ENCODE measurements at places on chromosomes 13 and 19. TPM values are rescaled to one million over a fixed set of nuclear protein-coding genes. Genes with fewer than 3 reads are reported as not detected.
A peak's percentile ranks its signal among the peaks of the same experiment; 100 is the strongest.

GRCh38 chr13:29648760-29649159 lies 53.3 kb upstream of the SLC7A1 start:
- no peak for DNase-seq

- DNase-seq = no peak
These were observed 40.5 kb upstream of the GAS6 start for GRCh38 chr13:113904411-113904810.

GRCh38 chr13:46059405-46059804 lies 6.9 kb upstream of the ZC3H13 start:
- DNase-seq = no peak

GRCh38 chr13:23656637-23657371 lies 86.6 kb downstream of the TNFRSF19 start:
- no peak for DNase-seq

DNA sequence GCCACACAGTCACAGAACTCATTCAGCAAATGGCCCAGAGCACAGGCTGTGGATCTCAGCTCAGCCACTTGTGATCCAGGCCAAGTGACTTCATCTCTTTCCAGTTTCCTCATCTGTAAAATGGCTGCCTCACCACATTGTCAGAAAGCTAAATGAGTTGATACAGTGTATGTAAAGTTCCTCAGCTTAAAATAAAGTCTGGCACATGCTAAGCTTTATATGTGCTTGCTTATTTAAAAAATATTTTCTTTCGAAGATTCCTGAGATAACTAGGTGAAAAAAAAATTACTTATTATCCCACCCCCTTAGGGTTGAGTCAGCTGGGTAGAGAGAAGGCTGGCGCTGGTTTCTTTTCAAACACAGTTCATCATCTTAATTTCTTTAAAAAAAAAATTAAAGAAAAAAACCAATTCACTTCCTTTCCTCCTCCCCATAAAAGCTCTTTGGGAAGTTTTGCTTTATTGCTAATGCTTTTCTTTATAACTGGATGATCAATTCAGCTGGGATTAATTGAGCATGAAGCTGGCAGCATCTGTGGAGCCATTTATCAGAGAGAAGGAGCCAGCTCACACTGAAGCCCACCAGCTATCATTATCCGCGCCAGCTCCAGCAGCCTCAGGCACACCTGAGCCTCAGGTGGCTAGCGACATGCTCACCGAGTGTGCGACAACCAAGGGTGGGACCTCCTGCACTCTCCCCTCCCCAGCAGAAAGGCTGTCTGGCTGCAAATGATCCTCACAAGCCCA lies 354.9 kb downstream of the FOXO1 start:
- DNase-seq = no peak

- no peak for DNase-seq
These were observed 1556.0 kb downstream of the EFNB2 start for GRCh38 chr13:104979281-104980030.

Gene MED26
- 13.5 TPM for total RNA-seq

Gene TBXA2R
- total RNA-seq = 0.96 TPM

DNA sequence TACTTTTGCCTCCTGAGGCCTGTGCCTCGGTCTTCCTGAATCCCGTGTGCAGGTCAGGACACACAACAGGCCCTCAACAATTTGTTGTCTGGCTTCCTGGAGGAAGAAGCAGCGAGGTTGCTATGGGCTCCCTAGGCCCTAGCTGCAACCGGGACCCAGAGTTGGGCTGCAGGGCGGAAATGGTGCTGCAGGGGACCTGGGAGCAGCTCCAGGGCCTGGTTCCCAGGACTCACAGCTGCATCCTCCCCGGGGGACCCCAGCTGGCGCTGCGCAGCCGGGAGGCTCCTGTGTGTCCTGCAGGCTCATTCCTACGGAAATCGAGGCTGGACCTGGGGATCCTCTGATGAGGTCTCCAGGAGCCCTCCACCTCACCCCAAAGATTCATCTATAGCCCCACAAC lies 999 bp upstream of the TNFAIP8L1 start:
- DNase-seq = no peak

Gene GIPR
- total RNA-seq = 0.07 TPM

- DNase-seq = no peak
These were observed 5.3 kb downstream of the SIX5 start for GRCh38 chr19:45763691-45764294.

DNA sequence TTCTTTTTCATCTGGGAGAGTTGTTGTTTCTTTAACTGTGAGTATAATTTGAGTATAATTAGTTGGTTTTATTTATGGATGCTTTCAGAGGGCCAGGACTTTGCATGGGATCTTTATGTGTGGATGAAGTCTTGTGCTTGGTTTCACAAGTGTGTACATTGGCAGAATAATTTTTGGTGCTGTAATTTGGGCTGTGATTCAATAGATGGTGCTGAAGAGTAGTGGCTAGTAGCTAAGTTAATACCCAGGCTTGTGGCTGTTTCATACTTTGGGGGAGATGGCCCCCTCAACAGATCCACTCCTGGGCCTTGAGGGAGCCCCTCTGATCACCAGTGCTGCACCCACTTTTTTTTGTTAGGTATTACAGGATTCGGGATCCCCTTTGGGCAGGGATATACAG lies 1142.4 kb downstream of the SLITRK1 start:
- peak; percentile 10 for DNase-seq

DNA sequence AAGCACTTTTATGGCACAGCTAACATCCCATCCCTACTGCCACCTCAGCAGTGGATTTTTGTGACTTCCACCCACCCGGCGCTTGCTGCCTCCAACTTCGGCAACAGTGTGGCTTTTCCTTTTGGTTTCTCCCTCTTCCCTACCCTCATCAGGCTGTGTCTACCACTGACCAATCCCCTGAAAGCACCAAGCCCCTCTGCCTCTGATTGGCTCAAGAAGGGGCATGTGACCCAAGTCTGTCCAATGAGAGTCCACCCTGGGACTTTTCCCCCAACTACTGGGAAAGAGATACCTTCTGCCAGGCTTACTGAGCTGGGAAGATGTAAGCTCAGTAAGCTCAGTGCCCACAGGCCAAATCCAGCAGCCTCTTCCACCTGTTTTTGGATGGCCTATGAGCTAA lies 5.8 kb downstream of the SMIM7 start:
- peak; percentile 16 for DNase-seq

Gene GPR183
- not detected for total RNA-seq

GRCh38 chr19:33522371-33522662 lies 726 bp upstream of the PEPD start:
- no peak for DNase-seq

Gene CLDND2
- not detected for total RNA-seq

Gene RNF225
- 0.24 TPM for total RNA-seq

- no peak for DNase-seq
These were observed 269.5 kb upstream of the PCDH20 start for GRCh38 chr13:61684976-61685681.

Gene SLC5A5
- total RNA-seq = not detected

DNA sequence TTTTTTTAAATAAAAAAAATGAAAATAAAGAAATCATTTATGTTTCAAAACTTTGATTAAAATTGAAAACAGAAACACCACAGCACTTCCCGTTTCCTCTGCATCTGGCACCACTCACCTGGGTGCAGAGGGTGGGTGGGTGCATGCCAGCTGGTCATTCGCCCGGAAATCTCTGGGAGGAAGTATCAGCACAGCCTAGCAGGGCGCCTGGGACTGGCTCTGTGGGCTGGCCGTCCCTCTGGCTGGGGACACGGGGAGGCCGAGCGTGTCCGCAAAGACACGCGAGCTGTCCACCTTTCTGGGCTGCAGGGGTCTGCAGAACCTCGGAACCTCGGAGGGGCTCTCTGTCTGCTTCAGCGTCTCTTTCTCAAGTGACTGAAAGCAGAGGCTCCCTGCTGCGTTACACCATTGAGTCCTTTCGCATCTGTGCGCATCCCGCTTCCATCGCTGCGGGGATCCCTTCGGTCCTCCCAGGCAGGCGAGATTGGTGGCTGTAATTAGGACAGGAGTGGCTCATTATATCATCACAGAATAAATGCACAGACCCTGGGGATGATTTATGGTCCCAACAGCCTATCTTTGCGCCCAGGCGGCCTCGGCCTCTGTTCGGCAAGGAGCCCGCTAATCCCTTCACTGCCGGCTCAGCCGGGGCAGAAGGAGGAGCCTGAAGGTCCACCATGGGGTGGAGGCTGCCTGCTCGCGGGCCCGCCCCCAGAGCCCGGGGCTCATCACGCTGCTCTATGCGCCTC lies 17.2 kb downstream of the CRTC1 start:
- DNase-seq = no peak

Gene CEACAM20
- not detected for total RNA-seq

GRCh38 chr19:36030264-36031148 lies 2.2 kb downstream of the CLIP3 start:
- no peak for DNase-seq

DNA sequence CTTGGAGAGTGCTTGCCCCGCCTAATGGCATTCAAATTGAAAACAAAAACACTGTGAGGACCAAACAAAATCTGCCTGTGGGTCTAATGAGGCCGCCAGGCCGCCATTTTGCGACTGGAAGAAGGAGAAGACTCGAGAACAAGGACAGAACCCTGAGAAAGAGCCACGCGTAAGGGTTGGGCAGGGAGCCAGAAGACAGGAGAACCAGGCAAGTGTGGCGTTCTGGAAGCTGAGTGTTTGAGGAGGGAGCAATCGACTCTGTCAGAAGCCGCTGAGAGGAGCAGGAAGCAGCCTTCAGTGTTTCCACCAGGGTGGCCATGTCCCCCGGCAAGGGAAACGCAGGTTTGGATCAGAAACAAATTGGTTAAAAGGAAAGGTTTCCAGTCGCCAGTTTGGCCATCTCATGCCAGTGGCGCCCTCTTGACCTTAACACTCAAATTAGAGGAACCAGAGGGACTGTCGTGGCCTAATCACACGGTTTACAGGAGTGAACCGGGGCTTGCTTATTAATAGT lies 10.2 kb upstream of the PTOV1 start:
- DNase-seq = no peak

DNA sequence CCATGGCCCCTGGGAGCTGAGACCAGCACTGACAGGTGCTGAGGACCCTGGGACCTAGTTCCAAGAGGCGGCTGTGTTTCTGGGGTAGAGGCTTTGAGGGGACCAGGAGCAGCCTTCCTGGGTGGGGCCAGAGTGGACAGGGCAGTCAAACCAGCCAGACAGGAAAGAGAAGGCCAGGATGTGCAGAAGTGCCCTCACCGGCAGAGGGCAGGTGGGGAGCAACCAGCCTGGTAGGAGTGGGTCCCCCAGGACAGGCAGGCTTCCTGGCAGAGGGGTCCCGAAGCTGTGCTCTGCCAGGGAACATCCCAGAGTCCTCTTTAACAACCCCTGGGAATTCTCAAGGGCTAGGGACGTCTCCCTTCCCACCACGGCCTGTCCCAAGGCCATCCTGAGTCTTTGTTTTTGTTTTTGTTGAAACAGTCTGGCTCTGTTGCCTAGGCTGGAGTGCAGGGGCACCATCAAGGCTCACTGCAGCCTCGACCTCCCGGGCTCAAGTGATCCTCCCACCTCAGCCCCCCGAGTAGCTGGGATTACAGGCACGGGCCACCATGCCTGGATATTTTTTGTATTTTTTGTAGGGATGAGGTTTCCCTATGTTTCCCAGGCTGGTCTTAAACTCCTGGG lies 3.0 kb upstream of the HIPK4 start:
- peak; percentile 20 for DNase-seq

GRCh38 chr13:94550062-94550738 lies 45.8 kb downstream of the TGDS start:
- no peak for DNase-seq

GRCh38 chr13:22926748-22927400 lies 253.9 kb upstream of the SGCG start:
- no peak for DNase-seq

Gene TSSK6
- 1.1 TPM for total RNA-seq

GRCh38 chr13:99312493-99312883 lies 5.3 kb upstream of the GPR183 start:
- peak; percentile 68 for DNase-seq

- no peak for DNase-seq
These were observed 1971.4 kb downstream of the OLFM4 start for GRCh38 chr13:55000043-55000442.

Gene ZNF723
- total RNA-seq = not detected

Gene RYR1
- not detected for total RNA-seq

- no peak for DNase-seq
These were observed 500 bp downstream of the AP3D1 start for GRCh38 chr19:2150794-2151338.

GRCh38 chr19:44689290-44690130 lies 9.4 kb upstream of the CEACAM16 start:
- peak; percentile 52 for DNase-seq

Measured in HT1080 (cell line).